ENCODE measurements at places on chromosomes 5 and 9.

DNA sequence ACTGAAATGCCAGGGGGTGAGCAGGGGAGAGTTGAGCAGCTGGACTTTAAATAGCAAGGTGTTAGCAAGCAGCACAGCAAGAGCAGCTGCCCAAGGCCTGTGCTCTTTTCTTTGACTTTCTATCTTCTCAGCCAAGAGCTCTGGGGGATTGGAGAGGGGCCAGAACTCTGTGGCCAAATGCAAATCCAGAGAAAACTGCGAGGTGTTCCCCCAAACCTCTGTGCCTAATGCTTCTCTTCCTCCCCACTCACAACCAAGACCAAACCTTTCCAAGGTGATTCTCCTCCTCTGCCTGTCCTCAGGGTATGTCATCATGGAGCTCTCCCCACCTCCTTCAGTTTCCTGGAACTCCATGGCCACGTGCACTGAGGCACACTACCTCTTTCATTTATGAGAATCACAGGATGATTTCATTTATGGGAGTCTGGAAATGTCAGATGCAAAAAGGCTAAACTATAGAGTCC, 118.7 kb upstream of the WWC1 start:
- no peak for DNase-seq

- DNase-seq, result no peak
Measured at GRCh38 chr9:83511051-83511450, 27.1 kb downstream of the FRMD3 start.

DNA sequence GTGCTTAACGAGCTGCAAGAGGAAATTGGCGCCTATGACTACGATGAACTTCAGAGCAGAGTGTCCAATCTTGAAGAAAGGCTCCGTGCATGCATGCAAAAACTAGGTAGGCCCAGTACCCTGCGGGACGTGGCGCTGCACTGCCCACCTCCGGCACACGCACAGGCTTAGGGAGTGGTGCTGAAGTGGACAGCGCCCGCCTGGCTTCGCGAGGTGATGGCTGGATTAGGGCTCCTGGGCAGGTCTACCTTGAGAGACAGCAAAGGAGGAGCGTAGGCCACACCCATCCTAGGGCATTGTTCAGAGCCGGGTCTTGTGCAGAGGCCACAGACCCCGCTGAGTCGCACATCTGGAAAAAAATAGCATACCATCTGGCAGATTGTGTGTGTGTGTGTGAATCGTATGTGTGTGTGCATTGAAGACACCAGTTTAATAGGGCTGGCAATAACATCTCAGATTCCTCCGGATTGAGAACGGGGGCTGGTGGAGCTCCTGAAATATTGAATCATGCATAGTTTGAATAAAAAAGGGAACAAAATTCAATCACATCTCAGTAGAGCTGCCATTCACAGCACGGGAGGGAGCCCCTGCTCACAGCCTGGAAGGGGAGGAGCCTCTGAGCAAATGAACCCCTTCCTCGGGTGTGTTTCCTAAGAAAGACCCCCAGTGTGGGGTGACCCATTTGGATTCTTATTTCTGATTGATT, 11.1 kb downstream of the OLFM1 start:
- DNase-seq, result no peak

- DNase-seq, result no peak
Measured at GRCh38 chr9:82745919-82746318, 317.0 kb downstream of the RASEF start.

GRCh38 chr5:82984786-82985735, 92.1 kb downstream of the TMEM167A start:
- DNase-seq, result no peak

DNA sequence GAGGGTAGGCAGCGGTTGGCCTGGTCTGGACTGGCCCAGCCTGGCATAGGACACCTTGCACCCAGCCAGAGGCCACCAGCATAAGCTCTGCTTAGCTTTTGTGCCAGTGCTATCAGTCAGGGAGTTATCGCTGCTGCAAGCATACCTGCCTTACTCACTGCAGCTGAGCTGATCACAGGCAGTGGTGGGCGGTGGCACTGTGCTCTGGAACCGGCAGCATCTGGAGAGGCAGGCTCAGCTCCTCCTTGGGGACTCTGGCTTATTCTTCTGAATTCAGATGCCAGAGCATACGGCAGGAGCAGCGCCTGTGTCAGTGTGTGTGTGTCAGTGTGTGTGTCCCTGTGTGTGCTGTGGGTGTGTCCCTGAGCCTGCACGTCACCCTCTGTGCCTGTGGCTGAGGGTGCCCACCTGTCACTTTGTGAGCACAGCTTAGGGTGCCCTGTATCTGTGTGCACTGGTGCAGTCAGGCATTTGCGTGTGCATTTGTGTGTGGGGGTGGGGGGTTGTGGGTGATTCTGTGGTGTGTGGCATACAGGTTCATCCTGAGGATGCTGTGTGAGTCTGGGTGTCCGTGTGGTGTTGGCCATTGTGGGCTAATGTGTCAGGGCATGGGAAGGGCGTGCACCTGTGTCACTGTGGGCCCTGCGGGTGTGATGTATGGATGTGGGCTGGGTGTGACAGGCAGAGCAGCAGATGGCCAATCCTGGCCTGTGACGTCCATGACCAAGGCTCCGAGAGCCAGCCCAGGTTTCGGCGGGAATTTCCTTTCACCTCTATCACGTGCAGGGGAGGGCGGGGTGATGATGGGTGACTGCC, 23.5 kb downstream of the LMX1B start:
- peak; percentile 27 for DNase-seq

- DNase-seq, result no peak
Measured at GRCh38 chr9:17900606-17901005, 321.7 kb downstream of the SH3GL2 start.

DNA sequence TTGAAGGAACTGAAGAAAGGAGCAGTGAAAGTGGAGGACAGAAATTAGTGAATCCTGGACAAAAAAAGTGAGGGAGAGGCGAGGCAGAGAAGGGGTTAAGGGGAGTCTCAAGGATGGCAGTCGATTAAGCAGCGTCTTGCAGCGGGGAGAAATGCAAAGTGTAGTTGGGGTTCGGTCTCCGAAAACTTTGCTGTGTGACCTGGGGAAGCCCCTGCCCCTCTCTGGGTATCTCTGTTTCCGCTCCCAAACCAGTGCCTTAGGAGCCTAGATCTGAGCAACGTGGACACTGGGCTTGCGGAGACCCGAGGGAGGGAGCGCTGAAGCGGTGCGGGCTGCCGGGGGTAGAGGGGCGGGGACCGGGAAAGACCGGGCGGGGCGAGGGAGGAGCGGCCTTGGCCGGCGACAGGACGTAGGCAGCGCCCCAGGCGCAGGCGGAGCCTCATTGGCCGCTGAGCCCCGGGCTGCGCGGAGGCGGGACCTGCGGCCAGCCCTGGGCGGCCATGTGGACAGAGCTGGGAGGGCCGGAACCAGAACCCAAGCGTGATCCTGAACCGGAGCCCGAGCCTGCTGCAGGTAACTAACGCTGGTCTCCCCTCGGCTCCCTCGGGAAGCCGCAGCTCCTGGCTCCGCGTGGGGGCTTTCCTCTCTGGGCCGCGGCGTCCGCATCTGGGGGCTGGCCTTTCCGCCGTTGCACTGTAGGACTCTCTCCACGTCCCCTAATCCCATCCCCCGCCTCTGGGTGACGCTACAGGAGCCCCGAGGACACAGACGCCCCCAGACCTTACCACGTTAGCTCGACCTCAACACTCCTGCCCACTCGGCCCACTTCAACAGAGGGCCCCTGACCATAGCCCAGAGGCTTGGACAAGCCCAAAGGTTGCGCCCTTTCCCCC, at the start of gene ALDH1B1:
ALDH1B1 (plus strand) TSS at position 468 of the 893 bp plus-strand sequence. CDS start 3,047 bp downstream, outside the sequence.
- peak; percentile 64 for DNase-seq

DNA sequence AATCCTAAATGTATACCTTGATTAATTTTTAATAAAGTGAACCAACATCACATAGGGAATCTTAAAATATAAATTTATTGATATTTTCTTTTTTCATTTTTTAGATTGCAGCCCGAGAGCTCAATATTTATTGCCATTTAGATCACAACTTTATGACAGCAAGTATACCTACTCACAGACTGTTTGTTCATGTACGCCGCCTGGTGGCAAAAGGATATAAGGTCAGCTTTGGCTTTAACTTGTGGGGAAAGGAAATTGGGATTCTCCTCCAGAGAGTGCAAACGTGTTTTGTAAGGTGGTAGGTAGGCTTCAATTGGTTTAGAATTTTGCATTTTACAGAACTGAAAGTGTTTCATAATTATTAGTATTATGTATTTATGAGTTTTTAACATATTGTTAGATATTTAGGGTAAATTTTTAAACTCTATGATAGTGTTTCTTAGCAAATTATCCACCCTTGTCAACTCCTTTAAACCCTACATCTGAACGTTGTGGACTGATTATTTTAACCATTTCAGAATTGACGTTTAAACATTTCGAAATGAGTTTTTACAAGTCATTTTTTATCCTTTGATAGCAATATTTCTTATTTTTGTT, 17.5 kb upstream of the DHFR start:
- peak; percentile 19 for DNase-seq

- no peak for DNase-seq
Measured at GRCh38 chr5:42270771-42271170, 152.5 kb upstream of the GHR start.

DNA sequence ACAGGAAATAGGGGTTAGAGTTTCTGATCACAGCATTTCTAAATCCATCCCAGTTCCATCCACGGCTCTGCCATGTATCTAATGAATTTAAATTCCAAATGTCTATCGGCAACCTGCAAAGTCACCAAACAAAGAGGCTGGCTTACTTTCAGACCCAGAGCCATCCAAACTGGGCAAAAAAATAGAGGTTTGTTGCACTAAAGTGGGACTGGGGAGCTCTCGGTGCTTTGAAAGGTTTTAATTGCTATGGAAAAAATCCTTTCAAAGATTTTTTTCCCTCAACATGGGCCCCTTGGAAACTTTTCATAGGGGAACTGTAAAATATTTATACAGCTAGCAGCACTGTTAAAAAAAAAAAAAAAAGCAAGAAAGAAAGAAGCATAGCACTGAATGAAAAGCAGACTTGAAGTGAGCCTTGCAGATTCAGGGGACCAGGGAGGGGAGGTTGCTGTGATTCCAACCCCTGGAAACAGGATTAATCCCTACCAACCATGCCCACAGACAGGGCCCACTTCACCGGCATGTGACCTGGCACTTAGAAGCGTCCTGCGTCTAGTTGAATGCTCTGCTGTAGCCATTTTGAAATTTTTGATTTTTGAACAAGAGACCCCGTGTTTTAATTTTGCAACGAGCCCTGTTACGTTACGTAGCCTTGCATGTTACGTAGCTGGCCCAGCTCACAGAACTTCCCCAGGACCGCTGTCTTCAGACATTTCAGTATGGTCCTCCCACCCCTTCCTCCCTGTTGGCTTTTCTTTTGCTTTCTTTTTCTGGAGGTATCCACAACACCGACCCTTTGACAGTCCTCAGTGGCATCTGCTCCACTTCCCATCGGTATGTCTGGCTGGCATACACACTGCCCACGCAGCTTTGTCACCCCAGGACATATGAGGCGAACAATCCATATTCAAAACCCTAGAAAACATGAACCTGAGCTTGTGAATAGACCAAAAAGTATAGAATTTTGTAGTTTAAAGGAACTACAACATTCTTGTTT, 105.3 kb upstream of the NFIB start:
- DNase-seq, result no peak

DNA sequence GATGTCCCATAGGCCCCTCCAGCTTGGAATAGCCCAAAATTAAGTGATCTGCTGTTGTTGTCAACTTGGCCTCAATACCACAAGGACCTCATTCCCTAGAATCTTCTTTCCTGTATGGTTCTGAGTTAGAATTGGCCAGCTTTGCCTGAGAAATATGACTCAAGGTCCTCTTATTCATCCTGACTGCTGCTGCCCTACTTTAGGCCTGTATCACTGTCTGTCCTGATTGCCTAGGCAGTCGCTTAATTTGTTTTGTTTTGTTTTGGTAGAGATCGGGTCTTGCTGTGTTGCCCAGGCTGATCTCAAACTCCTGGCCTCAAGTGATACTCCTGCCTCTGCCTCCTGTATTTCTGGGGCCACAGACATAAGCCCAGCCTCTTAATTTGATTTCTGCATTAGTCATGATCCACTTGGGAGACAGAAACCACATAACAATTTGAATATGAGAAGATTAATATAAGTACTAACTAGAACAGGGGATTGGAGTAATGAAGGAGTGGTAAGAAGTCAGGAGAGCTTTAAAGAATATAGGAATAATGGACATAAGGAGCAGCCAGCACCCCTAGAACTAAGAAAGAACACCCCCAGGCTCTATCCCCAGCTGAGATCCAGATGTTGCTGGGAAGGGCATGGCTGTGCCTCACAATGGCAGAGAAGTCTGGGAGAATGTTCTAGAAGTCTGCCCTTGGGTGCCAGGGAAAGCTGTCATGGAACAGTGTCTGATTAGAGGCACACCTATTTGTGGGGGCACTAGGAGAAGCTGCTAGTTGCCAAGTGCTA, 4.6 kb downstream of the TEX53 start:
- no peak for DNase-seq

GRCh38 chr5:172167895-172168294, 20.1 kb downstream of the STK10 start:
- DNase-seq, result no peak

GRCh38 chr5:17872204-17872603, 237.9 kb downstream of the TAF11L14 start:
- DNase-seq, result no peak

- DNase-seq, result no peak
Measured at GRCh38 chr5:3010301-3010952, 258.9 kb upstream of the IRX2 start.

- DNase-seq, result no peak
Measured at GRCh38 chr5:67214707-67215447, 18.3 kb upstream of the CD180 start.

- DNase-seq, result no peak
Measured at GRCh38 chr5:142671266-142671665, 14.6 kb downstream of the FGF1 start.

DNA sequence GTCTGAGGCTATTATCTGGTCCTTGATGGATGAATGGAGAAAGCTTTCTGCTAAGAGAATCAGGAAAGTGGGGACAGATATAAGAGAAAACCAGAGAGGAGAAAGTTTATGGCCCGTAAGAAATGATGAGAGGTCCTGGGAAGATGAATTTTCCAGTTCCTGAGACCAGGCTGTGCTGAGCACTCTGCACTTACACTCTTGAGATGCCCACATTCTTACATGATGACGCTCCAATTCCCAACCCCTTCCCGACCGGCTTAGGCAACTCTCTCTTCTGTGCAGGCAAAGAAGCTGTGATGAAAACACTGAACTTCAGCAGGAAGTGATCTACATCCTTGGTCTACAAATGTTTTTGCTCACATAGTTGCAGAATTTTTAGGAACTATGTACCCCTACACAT, 417.0 kb downstream of the ARHGEF28 start:
- DNase-seq, result no peak

GRCh38 chr9:134945509-134946275, 28.0 kb upstream of the FCN1 start:
- DNase-seq, result no peak

GRCh38 chr9:79766091-79766490, 194.3 kb downstream of the TLE4 start:
- DNase-seq, result no peak

- DNase-seq, result no peak
Measured at GRCh38 chr9:128894764-128895163, 12.8 kb downstream of the LRRC8A start.

- DNase-seq, result no peak
Measured at GRCh38 chr9:37611961-37612360, 19.6 kb upstream of the TOMM5 start.

GRCh38 chr5:54084696-54085095, 225.7 kb downstream of the ARL15 start:
- DNase-seq, result no peak
